Caco-2 (cell line): ENCODE measurements at places on chromosomes 11 and 22. TPM values are rescaled to one million over a fixed set of nuclear protein-coding genes. Genes with fewer than 3 reads are reported as not detected.
A peak's percentile ranks its signal among the peaks of the same experiment; 100 is the strongest.

DNA sequence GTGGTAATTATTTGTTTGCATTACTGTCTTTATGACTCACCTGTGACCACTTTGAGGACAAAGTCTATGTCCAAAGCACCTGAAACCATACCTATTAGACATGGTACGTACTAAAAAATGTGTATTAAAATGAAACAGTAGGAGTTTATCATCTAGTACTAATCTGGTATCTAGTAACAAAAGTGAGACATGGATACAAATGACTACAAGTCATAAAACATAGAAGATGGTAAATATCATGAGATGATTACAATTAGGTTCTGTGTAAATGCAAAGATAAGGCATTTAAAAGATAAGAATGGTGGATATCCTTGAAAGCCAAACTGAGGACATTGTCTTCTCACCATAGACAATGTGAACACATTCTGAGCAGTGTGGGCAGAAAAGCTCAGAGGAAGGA, 113.5 kb upstream of the GUCY1A2 start:
- DNase-seq, result peak; percentile 15

DNA sequence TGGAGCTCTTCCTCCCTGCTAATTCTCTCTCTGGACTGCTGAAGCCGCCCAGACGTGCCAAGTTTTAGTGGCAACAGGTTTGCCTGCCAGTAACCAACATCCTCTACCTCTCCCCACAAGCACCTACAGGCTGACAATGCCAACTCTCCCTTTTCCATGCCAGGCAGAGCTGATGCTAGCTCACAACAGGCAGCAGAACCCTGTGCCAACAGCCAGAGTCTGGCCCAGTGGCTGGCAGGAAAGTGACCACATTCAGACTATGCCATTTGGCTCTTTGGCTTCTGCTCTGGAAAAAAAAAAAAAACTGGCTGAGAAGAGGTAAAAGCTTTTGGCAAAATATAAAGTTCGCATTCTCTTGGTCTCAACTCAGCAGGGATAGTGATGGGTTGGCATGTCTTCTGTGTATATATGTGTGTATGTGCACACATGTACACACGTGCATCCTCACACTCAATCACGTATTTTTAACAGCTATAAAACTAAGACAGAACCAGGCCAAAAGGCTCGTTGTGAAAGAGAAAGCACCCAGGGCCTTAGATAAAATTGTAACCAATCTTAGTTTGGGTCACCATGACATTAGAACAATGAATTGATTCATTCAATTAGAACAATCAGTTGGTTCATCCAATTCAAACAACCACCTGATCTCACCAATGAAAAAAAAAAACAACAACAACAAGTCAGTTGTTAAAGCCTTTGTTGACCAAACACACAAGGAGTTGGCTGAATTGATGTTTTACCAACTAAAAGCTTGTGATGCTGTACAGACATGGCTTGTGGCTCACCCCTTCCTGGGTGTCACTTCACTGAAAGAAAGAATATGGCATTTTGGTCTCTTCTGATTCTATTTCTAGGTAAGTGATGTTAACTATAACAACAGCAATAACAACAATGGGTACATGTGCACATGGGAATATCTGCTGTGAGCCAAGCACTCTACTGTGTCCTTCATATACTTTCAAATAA, 48.6 kb downstream of the TRIM29 start:
- DNase-seq, result no peak

DNA sequence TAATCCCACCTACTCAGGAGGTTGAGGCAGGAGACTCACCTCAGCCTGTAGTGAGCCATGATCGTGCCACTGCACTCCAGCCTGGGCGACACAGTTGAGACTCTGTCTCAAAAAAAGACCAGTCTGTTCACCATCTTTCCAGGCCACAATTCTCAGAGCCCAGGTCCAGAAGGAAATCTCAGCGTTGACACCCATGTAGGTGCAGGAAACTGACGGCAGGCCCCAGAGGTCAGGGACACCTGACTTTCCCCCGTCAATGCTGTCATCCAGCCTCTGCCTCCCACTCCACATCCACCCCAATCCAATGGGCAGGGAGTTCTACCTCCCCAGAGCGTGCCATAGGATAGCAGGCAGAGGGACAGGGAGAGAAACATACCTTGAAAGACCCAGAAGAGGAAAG, 5.9 kb upstream of the GRK2 start:
- no peak for DNase-seq

The FHIP1B gene
- 26.8 and 27.8 TPM in 2 replicates for total RNA-seq

GRCh38 chr22:44601189-44601588, 100.8 kb upstream of the PRR5 start:
- no peak for DNase-seq

The AQP11 gene
- 11.5 and 12.7 TPM in 2 replicates for total RNA-seq

The NPAS4 gene
- total RNA-seq, result not detected in 2 replicates

DNA sequence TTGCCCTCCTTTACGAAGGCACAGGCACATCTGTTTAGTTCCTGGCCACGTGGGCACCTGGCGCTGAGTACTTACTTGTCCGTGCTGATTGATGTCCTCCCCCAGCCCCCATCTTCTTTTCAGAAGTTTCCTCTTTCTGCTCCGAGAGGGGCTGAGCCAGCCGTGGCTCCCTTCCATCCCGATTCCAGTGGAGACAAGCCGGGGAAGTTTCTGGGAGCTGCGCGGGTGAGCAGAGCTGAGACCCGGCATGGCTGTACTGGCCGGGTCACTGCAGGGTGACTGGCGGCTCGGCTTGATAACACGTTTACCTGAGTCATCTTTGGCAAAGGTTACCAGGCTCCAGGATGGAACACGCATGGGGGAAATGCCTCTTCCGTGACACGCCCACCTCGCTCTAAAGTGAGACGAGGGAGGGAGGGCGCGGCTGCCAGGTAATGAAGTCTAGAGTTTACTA, 45.4 kb upstream of the ATXN10 start:
- no peak for DNase-seq

GRCh38 chr11:18066626-18067025, 20.6 kb upstream of the TPH1 start:
- DNase-seq, result no peak

The OR4A16 gene
- not detected in 2 replicates for total RNA-seq

- no peak for DNase-seq
Measured at GRCh38 chr11:2306877-2307500, 5.2 kb downstream of the TSPAN32 start.

- DNase-seq, result no peak
Measured at GRCh38 chr11:34331736-34332135, 26.1 kb downstream of the ABTB2 start.

DNA sequence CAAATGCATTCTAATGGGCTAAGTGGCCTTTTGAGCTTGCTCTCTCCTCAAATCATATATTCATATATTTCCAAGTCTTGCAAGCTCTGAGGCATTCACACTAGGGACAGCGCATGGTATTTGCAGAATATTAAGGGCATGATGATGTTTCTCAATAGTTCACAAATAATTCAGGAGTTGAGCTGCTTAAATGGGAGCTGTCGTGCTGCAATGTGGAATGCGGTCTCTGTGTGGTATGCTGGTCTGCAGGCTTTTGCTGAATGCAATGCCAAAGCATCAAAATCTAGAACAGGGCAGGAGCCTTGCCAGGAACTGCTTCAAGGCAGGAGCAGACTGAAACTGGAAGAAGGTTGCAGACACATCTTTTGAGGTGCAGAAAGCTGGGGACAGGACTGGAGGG, 1060.0 kb downstream of the TBC1D22A start:
- DNase-seq, result no peak

- no peak for DNase-seq
Measured at GRCh38 chr11:93567401-93567895, 24.3 kb upstream of the SMCO4 start.

GRCh38 chr11:118735203-118735602, 55.8 kb upstream of the TREH start:
- no peak for DNase-seq

The DGCR6L gene
- 30.9 and 37.4 TPM in 2 replicates for total RNA-seq

DNA sequence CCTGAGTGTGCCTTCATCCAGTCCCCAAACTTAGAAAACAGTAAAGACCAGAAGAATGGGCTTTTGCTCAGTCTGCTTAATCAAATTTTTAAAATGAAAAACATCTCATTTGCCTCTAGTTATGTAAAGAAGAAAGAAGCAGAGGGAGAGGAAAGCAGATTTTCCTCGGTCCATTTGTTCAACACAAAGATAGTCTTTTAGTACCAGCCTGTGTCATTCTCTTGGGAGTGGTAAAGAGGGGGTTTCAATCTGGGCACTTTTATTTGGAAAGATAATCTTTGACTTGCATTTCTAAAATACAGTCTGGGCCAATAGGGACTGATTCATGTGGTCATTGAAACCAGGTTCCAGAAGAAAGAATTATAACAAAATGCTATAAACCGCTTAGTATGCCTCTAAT, 29.5 kb downstream of the KREMEN1 start:
- DNase-seq, result no peak

DNA sequence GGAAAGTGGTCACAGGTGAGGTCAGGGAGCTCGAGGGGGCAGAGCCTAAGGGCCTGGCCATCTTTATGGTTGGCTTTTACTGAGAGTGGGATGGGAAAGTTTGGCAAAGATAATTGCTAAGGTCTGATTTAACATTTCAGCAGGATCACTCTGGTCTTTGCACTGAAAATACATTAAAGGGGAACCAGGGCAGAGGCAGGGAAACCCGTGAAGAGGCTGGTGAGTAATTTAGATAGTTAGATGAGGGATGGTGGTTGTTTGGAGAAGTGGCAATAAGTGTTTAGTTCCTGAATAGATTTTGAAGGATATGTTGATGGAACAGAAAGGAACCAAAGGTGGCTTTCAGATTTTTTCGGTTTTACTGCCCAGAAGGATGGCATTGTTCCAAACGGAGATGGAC, 50.8 kb downstream of the SCN3B start:
- no peak for DNase-seq

The TTC36 gene
- total RNA-seq, result 1.2 and 3.3 TPM in 2 replicates

- peak; percentile 79 for DNase-seq
Measured at GRCh38 chr11:12223771-12224536, 113.6 kb downstream of the MICAL2 start.

DNA sequence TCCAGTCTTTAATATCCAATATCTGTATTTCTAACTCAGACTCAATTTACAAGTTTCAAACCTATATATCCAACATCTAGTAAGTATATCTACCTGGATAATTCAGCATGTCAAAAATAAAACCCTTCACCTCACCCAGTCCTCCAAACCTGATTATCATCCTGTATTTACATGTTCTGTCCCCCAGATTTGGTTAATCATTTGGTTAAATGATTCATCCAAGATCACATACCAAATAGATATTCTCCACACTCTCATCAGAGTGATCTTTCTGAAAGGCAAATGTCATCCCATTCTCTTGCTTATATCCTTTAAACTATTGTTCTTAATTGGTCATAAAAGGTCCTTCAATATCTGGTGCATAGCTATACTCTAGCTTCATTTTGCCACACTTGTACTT, 199.0 kb downstream of the SOX6 start:
- no peak for DNase-seq

DNA sequence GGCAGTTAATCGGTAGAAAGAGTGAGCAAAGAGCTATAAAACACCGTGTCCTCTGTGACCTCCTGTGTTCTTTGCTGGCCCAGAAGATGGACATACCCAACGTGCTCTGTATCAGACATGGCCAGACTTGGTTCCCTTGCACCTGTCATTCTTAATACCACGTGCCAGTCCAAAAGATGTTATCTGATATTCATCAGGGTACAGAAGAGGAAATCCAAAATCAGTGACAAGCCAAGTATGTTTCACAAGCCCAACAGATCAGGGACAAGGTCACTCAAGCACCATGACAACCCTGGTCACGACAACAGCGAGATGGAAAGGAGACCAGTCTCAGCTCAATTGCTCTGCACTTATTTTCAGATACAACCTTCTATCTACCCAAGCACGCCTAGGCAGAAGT, 3.4 kb downstream of the LRP4 start:
- DNase-seq, result no peak

DNA sequence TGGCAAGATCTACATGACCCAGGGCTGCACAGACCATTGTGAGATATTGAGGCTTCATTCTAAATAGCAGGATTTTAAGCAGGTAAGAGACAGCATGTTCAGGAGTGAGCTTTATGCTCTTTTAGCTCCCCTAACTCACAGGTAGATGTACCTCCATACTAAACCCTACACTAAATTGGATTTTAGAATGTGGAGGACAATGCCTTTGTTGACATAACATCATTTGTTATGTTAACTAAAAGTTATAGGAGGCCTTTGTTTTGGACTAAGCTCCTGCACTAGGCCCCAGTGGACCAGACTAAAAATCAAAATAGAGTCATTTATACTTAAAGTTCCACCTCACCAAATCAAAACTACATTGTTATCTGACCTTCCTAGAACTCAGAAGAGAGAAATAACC, 6.8 kb downstream of the DDIAS start:
- DNase-seq, result no peak

- DNase-seq, result no peak
Measured at GRCh38 chr11:70557742-70558485, 159.6 kb downstream of the CTTN start.

The MICAL3 gene
- total RNA-seq, result 65.6 and 74.0 TPM in 2 replicates

DNA sequence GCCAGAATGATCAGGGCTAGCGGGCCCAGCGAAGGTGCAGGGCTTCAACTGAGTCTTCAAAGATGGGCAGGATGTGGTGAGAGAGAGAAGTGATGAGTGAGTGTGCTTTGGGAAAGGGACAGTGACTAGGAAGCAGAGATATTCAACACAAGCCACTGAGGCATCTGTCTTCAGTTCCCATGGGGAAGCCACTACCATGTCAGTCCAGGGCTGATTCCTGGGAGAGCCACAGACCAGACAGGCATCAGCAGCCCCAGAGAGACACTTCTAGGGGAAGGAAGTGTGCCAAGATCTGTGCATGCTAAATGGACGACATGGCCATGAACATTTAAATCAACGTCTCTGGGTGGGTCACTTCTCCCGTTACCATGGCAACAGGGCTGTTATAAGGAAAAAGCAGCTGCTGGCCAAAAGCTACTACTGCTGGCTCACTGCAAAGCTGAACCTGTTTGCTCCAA, 28.5 kb downstream of the P4HA3 start:
- no peak for DNase-seq

DNA sequence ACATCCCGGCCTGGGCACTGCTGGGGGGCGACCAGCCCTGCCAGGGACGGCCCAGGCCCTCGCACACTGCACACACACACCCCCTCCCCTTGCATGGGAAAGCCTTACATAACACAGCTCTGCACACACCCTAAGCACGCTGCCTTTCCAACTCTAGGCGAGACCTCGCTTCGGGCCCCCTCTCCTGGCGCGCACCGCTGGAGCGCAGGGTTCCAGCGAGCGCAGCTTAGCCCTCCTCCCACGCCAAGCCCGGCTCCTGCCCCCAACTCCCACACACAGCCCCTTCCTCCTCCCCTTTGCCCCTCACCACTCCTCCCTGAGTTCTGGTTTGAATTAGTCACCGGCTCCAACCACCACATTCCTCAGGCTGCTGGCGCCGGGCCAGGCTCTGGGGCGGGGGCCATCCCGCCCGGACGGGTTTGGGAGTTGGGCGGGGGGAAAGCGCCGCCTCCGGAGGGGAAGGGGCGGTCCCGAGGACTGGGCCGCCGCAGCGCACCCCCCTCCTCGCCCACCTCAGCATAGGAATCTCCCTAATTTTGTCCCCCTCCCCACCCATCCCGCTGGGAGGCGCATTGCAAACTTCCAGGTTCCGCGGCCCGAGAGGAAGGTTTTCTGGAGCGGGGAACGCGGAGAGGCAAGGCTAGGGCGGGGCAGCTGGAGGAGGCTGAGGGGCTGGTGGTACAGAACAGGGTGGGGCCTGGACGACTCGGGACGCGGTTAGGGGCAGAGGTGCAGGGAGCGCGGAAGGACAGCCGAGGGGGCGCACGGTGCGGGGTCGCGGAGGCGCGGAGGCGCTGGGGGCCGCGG, 966 bp downstream of the AHNAK start:
- DNase-seq, result peak; percentile 93

- DNase-seq, result no peak
Measured at GRCh38 chr22:49426618-49427266, 400.9 kb downstream of the BRD1 start.
